ENCODE measurements at places on chromosomes 13 and 19. TPM values are rescaled to one million over a fixed set of nuclear protein-coding genes. Genes with fewer than 3 reads are reported as not detected.

The N4BP2L2 gene
- total RNA-seq, result 82.3 TPM

The ELSPBP1 gene
- not detected for total RNA-seq

The ZNF529 gene
- total RNA-seq, result 2.1 TPM

The RGCC gene
- total RNA-seq, result 10.4 TPM

The MIDN gene
- 172 TPM for total RNA-seq

The LPAR6 gene
- total RNA-seq, result 4.9 TPM

The METTL21C gene
- total RNA-seq, result not detected

The NRTN gene
- 1.8 TPM for total RNA-seq

The FLT1 gene
- total RNA-seq, result 4.7 TPM

The ODAD3 gene
- total RNA-seq, result 0.22 TPM

The PTGIR gene
- 0.82 TPM for total RNA-seq

The MYO1F gene
- total RNA-seq, result 4.7 TPM

The OR1I1 gene
- total RNA-seq, result not detected

The CEACAM4 gene
- total RNA-seq, result not detected

The GZMM gene
- 1.0 TPM for total RNA-seq

DNA sequence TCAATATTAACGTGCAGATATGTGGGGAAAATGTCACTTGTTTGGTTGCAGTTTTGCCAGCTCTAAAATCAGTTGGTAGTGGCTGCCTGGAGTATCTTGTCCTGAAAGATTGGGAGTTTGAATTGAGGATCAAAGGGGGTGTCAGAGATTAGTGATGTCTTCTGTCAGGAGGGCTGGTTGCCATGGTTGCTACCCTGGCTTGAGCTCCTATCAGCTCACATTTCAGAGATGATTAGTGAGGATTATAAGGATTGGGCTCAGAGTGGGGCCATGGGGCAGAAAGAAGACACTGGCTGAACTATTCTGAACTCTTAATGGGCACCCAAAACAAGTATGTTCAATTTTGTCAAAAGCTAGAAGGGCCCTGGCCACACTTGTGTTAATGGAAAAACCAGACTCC, 95.5 kb upstream of the RNF113B start:
- no peak for DNase-seq

GRCh38 chr13:89748716-89749115, 1598.8 kb upstream of the MIR17HG start:
- no peak for DNase-seq

DNA sequence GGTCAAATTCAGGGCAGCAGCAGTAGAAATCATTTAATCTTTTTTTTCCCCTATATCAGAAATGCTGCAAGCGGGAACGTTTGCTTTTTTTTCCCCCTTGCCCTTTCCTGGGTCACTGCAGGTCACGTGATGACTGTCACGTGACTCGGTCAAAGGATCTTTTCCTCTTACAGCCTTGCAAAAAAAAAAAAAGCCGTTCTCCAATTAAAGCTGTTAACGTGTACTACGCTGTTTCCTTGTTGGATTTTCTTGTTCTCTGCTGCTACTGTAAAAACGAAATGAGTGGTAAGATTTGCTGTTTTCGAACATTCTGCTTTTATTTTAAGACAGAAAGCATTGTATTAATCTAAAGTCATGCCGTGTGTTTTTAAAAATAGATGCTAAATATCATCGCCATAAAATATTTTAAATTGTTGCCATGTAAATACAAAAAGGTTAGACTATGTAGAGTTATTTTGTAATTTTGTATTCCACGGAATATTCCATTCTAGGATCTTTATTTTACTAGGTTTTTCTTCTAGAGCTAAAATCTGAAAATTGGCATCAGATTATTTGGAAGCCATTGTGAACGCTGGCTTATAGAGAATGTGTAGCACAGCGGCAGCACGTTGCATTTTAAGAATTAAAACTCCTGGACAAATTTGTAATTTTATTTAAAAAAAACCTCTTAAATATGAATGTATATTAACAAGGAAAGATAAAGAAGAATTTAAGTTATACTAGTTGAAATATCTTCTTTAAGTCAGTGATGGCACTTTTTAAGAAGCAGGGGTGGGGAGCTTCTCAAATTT, 109.8 kb upstream of the MLNR start:
- DNase-seq, result peak; percentile 88

DNA sequence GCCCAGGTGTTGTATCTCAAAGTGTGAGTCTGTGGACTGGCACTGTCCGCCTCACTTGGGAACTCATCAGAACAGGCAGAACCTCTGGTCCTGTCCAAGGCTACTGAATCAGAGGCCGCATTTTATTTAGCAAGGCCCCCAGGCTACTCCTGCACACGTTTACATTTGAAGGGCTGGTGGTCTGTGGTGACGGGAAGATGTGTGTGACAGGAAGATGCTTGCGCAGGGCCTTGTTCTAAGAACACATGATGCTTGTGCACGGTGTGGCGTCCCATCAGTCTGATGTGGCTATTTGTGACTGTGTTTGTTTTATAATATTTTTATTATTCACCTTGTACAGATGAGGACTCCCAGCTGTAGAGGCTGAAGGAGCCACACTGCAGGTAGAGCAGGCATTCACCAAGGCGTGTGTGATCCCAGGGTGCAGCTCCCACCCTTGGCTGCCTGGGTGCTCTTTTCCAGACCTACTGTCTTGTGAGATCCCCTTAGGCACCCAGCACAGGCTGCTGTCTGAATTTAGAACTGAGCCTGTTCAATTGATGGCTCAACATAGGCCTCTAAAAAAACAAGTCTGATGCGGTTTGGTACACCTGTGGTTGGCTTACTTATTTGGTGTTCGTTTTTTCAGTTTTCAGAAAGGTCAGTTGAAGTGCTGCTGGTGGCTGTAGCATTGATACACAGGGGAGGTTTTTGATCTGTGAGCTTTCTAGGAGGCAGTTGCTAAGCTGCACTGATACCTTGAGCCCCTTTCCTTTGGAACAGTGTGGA, 3.1 kb downstream of the SLC25A15 start:
- DNase-seq, result no peak

- no peak for DNase-seq
Observed at GRCh38 chr19:29947871-29948270, 5.8 kb downstream of the URI1 start.

DNA sequence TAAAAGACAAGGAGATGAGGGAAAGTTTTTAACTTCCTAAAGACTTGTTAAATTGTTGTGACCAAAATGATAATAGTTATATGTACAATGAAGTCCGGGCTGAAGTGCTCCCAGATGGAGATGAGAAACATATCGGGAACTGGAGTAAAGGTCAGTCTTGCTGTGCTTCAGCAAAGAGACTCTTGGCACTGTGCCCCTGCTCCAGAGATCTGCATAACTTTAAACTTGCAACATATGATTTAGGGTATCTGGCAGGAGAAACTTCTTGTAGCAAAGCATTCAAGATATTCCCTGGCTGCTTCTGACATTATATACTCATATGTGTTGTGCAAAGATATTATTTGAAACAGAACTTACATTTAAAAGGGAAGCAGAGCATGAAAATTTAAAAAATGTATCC, 786.6 kb upstream of the SLITRK6 start:
- DNase-seq, result peak; percentile 36

GRCh38 chr13:76455960-76456359, 430.2 kb downstream of the KCTD12 start:
- DNase-seq, result no peak

- no peak for DNase-seq
Observed at GRCh38 chr13:74550039-74550438, 415.8 kb upstream of the KLF12 start.

GRCh38 chr13:108834193-108834592, 204.8 kb downstream of the MYO16 start:
- DNase-seq, result no peak

- peak; percentile 78 for DNase-seq
Observed at GRCh38 chr13:106917673-106918556, 350.0 kb upstream of the ARGLU1 start.

- no peak for DNase-seq
Observed at GRCh38 chr13:50730496-50731351, 112.8 kb downstream of the DLEU7 start.

- no peak for DNase-seq
Observed at GRCh38 chr13:98541701-98542203, 35.2 kb downstream of the STK24 start.

GRCh38 chr13:86725105-86725504, 925.9 kb upstream of the SLITRK6 start:
- no peak for DNase-seq

GRCh38 chr13:100409132-100409531, 179.5 kb downstream of the GGACT start:
- DNase-seq, result no peak

- no peak for DNase-seq
Observed at GRCh38 chr13:84360822-84361221, 478.5 kb upstream of the SLITRK1 start.

GRCh38 chr19:1037621-1038064, 2.3 kb upstream of the ABCA7 start:
- DNase-seq, result no peak

GRCh38 chr19:13718733-13719132, 45.6 kb upstream of the MRI1 start:
- peak; percentile 31 for DNase-seq

DNA sequence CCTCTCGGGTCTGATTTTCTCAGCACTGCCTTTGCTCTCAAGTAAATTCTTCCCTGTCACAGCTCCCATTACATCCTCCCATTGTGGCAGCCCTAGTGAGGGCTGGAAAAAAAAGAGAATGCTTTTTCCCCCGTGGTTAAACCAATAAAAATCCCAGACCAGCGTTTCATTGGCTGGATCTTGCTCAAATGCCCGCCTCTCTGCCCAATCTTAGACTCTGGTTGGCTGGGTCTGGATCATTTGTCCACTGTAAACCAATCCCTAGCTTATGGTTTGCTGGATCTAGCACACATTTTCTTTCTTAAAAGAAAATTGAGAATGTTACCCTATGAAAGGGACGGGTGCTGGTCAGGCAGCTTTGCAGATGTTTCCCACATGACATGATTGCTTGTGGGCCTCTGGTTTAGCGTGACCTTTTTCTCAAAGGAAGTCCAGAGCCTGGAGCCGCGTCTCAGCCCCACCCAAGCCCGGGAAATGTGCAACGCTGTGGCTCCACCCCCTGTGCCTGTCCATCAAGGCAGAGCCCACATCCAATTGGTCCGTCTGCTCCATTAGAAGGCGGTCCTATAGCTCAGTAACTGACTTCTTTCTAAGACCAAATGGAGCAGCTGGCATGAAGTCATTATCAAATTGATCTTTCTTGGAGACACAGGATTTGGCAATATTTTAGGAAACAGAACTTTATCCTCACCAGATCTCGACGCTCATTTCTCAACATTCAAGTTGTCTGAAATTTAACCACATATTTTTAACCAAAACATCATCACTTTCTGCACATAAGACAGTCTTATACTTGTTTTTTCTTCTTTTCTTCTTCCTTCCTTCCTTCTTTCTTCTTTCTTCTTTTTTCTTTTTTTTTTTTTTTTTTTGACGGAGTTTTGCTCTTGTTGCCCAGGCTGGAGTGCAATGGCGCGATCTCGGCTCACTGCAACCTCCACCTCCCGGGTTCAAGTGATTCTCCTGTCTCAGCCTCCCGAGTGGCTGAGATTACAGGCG, 2.6 kb upstream of the MCEMP1 start:
- peak; percentile 86 for DNase-seq

DNA sequence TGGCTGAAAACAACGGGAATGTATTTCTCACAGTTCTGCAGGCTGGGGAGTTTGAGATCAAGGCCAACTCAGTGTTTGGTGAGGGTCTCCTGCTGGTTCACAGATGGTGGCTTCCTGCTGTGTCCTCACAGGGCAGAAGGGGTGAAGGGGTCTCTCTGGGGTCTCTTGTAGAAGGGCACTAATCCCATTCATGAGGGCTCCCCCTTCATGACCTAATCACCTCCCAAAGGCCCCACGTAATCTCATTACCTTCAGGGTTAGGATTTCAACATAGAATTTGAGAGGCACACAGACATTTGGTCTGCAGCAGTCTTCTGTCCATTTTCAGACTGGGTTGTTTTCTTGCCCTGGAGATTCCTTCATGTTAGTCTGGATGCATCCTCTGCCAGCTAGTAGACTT, 11.6 kb downstream of the ZNF444 start:
- DNase-seq, result no peak

- DNase-seq, result no peak
Observed at GRCh38 chr13:77387607-77388200, 60.8 kb upstream of the MYCBP2 start.

DNA sequence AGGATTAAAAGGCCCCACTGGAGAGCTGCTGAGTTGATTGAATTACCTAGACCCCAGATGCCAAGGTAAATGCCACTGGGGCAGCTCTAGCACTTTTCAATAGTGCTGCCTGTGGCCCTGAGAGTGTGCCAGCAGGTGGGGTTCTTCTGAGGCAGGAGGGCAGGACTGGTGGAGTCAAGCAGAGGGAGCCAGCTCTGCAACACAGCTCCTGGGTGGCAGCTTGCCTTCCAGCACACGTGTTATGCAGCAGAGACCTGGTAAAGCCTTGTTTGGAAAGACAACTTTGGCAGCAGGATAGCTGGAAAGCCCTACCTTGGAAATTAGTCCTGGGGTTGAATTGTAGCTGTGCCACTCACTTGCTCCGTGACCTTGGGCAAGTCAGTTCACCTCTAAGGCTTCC, 306.6 kb downstream of the ATP8A2 start:
- DNase-seq, result no peak

DNA sequence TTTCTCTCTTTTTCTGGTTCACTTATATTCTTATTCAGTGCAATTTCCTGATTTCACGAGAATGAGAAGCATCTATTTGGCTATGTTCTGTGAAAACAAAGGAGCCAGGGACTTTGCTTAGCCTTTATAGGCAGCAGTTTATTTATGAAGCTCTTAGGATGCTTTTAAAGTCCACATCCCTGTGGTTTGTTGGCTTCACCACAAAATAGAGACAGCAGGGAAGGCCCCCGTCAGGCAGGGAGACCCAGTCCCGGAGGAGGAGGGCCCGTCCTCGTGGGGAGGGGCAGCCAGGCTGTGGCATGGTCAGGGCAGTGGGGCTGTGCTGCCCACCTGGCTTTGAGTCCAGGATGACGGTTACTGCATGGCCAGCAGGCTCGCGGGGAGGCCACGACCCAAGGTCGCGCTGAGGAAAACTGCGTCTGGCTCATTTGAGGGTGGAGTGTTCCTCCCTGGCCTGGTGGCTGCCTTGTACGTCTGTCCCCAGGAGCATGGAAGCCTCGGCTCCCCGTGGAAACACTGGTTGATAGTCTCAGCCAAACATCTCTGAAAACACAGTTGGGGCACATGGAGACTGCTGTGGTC, 92.7 kb downstream of the ATP11A start:
- no peak for DNase-seq

GRCh38 chr19:3171894-3172672, 6.5 kb upstream of the S1PR4 start:
- DNase-seq, result no peak

Measured in colonic mucosa (tissue), 4 donors.